ENCODE measurements at places on chromosomes 1 and 21.

DNA sequence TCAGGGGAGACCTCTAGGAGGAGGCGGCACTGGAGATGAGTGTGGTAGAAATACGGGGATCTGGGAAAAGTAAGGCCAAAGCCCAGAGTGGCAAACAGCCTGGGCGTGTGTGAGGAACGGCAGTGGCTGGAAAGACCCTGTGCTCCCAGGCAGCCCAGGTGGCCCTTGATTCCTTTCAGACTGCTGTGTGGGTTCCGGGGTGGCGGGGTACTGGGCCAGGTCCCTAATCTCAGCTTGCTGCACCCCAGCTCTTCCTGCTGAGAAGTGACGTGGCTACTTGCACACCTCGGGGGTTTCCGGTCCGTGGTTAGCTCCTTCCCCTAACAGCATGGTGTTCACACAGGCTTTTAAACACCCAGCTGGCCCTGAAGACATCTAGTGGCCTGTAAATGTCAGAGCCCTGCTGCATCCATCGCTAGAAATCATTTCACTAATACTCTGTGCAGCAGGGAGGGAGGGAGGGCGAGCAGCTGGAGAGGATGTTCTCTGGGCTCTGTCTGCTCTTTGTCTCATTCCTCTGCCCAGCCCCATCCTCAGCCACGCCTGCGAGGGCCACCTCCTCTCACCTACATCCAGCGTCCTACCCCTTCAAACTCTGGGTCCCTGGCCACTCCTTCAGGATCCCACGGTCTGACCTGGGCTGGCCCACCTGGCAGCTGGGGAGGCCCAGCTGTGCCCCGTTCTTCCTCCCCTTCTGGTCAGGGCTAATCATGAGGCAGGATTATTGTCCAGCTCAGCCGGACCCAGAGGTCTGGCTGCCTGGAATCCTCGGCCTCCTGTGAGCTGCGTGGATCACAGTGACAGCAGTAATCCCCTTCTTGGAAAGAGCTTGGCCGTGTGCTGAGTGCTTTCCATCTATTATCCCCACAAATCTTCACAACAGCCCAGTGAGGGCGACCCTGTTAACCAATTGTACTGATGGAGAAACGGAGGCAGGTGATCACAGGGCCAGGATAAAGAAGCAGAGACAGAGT, 7.2 kb downstream of the ZDHHC18 start:
- DNase-seq = peak; percentile 44

GRCh38 chr1:51340380-51340779, 10.0 kb upstream of the TTC39A start:
- DNase-seq = no peak

DNA sequence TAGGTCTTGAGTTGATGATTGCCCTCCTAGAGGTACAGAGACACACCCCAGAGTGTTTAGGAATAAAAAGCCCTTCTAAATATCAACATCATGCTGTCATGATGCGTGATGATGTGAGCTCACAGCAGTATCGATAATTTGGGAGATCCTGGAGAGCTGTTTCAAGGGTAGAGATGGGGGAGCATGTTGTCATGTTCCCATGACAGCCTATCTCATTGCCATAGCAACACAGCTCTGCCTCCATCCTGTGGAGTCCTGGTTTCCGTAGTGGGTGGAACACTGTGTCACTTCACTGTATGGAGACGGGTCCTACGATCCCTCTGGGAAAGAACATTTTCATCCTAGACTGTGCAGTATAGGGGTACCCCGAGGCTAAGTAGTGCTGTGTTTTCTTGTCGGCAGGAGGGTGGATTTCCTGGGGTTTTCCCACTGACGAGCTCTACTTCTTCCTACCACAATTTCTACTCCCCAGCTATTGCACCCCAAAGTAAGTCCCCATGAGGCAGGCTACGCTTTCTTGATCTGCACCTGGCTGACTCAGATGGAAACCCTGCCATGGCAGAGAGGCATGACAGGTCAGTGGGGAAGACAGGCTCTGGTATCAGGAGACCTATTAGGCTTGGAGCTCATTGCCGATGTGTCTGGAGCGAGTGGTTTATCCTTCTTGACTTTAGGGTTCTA, 7.2 kb downstream of the KISS1 start:
- DNase-seq = no peak

DNA sequence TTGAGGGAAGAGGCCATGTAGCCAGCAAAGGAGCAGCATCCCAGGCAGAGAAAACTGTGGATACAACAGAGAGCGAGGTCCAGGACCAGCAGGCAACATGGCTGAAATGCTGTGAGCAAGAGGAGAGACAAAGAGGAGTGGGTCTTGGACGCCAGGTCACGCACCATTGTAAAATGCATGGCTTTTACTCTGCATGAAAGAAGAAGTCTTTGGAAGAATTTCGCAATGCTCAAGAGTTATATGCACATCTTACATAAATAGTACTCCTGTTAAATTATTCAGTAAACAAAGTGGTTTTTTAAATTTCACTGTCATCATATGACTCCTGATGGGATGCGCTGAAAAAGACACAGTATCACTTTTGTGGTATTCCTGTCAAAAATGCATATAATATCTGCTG, 3.5 kb downstream of the CD244 start:
- no peak for DNase-seq

DNA sequence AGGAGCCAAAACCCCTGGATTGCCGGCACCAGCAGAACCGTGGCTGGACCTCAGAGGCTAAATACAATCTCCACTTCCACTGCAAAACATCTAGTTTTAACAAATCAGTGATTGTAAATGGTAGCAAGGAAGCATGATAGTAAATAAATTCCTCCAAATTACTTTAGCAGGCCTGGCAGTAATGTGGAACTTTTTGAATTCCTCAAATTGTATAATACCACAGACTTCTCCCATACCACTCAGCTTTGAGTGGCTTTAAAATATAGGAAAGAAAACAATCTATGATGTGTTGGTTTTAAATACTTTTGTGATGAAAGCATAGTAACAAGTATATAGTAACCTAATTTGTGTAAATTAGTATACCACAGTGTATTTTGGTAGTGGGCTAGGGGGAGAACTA, 34.1 kb downstream of the NIBAN1 start:
- no peak for DNase-seq

- DNase-seq = no peak
Measured at GRCh38 chr21:45853703-45854342, 127.7 kb upstream of the COL6A1 start.

DNA sequence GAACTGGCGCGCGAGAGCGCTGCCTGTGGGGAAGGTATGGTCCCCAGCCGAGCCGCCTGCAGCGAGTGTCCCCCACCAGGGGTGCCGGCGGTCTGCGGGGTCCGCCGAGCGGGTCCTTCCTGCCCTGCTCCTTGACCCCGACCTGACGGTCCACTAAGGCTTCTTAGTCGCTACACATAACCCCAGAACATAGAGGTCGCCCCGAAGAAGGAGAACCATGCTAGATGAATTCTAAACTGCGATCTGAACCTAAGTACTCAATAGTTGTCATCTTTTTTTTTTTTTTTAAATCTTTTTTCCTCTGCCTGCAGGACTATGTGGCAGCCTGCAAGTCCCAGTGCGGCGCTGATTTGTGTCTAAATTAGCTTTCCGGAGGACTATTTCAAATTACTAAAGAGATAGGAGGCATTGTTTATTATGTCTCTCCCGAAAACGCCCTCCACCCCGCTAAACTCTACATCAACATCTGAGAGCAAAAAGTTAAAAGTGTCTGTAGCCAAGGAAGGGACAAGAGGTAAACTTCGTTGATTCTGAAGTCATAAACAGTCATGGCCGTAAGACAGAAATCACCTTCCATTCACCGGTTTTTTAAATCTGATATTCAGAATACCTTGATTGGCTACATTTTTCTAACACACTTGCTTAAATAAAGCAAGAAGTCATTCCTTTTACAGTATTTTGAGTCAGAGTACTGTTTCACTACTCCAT, 476 bp downstream of the AXDND1 start:
- DNase-seq = no peak

DNA sequence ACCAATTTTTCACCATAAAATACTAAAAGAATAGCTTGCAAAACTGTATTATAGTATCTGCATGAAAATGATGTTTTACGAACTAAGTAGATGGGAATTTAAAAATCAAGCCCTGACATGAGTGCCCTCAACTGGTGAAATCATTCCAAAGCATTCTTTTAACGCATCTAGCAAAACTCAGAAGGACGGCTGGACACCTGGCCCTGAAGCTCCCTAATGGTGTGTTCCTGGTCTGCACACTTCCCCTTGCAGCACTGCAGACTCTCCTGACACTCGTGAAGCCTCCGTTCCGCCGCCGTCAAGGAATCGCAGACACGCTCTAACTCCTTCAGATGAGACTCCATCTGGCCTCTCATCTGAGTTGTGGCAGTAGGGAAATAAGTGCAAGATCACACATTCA, 39.9 kb downstream of the ODF2L start:
- DNase-seq = no peak

- no peak for DNase-seq
Measured at GRCh38 chr1:42221456-42221855, 56.9 kb upstream of the GUCA2A start.

DNA sequence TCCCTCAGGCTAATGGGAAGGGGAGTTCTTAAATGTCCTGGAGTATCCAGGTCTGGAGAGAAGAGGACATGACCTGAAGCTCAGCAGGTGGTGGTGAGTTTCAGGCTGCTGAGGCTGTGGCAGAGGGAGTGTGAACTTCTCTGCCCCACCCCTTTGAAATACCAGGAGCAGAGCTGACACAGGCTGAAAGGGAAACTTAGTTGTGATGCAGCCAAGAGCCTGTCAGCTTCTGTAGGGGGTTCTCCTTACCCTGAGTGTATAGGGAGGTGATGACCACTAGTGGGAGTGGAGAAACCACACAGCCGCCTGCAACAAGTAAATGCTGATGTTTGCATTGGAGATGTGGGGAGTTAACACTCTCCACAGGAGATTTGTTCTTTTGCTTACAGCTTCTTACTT, 152.3 kb downstream of the FCRL5 start:
- no peak for DNase-seq

DNA sequence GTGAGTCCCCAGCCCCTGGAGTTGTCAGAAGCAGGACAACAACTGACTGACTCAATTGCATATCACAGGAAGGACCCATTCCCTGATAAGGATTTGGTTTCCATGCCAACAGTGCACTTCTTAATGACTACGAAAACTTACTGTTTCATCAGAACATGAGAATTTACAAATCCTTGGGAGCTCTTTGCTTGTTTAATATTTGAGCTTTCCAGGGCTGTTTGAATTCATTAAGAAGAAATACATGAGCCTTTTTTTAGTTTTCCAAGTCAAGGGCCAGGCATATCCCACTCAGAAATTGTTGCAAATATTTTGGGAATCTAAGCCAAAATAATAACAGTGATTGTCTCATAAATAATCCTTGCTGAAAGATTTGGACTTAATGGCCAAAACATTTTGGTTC, 27.2 kb upstream of the COL24A1 start:
- DNase-seq = no peak

DNA sequence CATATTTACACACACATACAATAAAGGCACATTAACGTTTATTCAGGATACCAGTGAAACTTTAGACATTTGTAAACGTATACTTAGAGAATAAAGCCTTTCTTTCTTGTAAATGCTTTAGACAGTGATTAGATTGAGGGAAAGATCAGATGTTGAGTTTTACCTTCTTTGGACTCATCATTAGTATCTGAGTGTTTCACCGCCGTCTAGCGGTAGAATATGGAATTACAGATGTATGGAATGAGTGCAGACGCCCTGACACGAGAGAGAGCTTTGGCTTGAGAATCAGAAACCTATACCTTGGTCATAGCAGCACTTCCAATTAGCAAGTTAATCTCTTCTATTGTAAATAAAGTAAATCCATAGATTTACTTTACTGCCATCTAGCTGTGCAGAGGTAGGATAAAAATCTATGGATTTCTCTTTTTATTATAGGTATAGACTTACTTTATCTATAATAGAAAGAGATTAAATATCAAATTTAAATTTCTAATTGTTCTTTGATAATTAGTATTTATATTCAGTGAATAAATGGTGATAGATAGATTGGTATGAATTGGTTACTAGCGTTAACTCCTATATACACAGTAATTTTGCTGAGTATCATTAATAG, 12.6 kb downstream of the FLG2 start:
- peak; percentile 55 for DNase-seq

GRCh38 chr1:119626011-119626545, 22.0 kb downstream of the ZNF697 start:
- no peak for DNase-seq

- DNase-seq = no peak
Measured at GRCh38 chr1:239058190-239058589, 328.2 kb upstream of the CHRM3 start.

- DNase-seq = no peak
Measured at GRCh38 chr1:16235944-16236510, 956 bp downstream of the CPLANE2 start.

DNA sequence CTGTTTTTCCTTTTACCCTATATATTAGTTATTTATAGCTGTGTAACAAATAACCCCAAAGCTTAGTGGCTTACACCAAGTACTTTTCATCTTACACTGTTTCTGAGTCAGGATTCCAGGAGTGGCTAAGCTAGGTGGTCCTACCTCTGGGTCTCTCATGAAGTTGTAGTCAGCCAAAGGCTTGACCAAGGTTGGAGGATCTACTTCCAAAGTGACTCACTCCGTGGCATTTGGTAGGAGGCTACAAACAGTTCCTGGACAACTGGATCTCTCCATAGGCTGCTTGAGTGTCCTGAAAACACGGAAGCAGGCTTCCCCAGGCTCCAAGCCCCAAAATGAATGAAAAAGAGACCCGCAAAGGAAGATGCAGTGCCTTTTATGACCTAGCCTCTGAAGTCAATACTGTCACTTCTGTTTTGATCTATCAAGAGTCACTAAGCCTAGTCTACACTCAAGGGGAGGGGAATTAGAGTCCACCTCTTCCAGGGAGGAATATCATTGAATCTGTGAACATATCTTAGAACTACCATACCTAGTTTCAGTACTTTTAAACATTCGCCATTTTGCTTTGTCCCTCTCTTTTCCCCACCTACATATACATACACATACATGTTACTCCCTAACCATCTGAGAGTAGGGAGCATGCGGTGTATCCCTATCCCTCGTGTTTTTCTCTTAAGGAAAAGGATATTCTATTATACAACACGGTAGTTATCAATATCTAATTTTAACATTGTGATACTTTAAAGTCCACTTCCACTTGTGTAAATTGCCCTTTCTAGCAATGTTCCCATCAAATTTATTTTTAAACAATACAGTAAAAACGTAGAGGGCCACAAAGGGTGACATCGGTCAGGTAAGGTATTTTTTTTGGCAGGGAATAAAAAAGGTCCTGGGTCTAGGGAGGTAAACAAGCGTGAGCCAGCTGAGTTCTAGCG, 67.2 kb downstream of the SLC35A3 start:
- DNase-seq = no peak

DNA sequence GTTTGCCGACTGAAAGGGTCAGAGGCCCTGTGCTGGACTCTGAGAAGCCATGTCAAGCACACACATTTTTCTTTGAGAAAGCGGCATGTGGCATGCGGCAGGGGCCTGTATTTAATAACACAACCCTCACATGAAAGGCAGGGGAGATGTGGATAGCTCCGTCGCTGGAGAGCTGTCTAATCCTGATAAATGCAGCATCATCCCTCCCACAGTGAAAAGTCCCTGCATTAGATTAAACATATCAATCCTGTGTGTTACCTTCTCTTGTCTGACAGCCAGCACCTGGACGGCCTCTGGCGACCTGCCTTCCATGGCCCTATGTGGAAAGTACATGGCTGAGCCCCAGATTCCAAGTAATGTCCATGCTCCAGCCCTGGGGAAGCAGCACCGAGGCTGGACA, 313.0 kb upstream of the AJAP1 start:
- DNase-seq = no peak

- DNase-seq = no peak
Measured at GRCh38 chr1:218024211-218024720, 260.8 kb upstream of the RRP15 start.

GRCh38 chr1:110339407-110340206, 430 bp downstream of the RBM15 start:
- no peak for DNase-seq

GRCh38 chr1:59703226-59703917, 111.4 kb upstream of the HOOK1 start:
- DNase-seq = no peak
